ENCODE measurements at places on chromosomes 1 and 21.

- peaks cover 11% of the 10 kb centered on the region for H3K4me1 ChIP-seq
- H3K36me3 ChIP-seq, result no peaks in the 10 kb centered on the region
- H3K27ac ChIP-seq, result no peak within 1 kb of the TSS
- H3K4me3 ChIP-seq, result peak within 1 kb of the TSS; percentile 23
- DNase-seq, result no peak
Measured at GRCh38 chr1:235649368-235650163, at the start of gene GNG4. TSS of gene GNG4 (minus strand) at chr1:235649784. CDS start at chr1:235583838, 65,946 bp downstream.

DNA sequence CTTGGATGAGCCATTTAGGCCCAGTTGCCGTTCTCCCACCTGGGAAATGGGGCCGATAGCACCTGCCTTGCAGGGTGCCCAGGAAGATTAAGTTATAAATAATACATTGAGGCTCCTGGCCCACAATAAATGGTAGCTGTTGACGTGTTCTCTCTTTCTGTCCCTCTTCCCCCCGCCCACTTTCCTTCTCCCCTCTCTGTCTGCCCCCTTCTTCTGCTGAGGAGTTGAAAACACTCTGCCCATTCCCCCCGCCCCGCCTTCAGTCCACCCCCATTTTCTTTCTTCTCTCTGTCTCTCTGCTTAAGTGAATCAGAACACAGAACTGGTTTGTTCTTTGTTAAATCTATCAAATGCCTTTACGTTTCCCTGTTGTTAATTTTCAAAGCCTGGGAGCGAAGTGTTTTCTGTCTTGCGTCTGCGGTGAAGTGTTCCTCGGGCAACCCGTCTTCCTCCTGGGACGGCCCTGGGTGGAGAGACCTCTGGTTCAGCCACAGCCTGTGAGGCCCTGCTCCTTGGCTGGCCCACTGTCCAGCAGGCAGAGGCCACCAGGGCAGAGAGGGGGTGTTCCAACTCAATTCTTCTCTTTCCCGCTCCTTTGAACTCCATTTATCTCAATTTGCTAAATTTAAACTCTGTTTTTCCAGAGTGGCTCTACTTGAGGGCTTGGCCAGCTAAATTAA, 29.3 kb upstream of the SELENON start:
- no peak overlapping the region for H3K4me3 ChIP-seq
- no peaks in the 10 kb centered on the region for H3K27me3 ChIP-seq
- no peak for DNase-seq
- H3K4me1 ChIP-seq, result no peaks in the 10 kb centered on the region
- no peaks in the 10 kb centered on the region for H3K36me3 ChIP-seq
- no peak overlapping the region for H3K27ac ChIP-seq

DNA sequence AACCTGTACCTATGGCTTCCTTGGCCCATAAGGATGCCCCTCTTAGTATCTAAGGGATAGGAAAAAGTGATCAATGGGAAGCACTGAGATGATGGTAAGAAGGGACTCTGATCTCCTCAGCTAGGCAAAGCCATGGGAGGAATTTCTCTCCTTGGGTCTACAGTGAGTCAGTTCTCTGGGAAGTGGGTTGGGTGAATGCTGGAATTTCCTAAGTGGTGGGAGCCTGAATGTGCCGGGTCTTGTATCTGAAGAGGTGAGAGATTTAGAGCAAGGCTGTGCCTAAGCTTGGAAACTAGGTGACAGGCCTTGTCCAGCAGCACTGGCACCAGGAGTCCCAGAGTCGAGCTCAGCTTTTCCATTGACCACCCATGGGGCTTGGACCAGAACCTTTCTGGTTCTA, 96.3 kb upstream of the SLC2A1 start:
- peaks cover 3% of the 10 kb centered on the region for H3K27me3 ChIP-seq
- H3K36me3 ChIP-seq, result no peaks in the 10 kb centered on the region
- H3K4me3 ChIP-seq, result no peak overlapping the region
- no peak overlapping the region for H3K27ac ChIP-seq

GRCh38 chr1:106659490-106660244, 396.8 kb upstream of the PRMT6 start:
- DNase-seq, result no peak
- H3K4me3 ChIP-seq, result no peak overlapping the region
- no peaks in the 10 kb centered on the region for H3K4me1 ChIP-seq
- H3K27ac ChIP-seq, result no peak overlapping the region
- H3K36me3 ChIP-seq, result no peaks in the 10 kb centered on the region

DNA sequence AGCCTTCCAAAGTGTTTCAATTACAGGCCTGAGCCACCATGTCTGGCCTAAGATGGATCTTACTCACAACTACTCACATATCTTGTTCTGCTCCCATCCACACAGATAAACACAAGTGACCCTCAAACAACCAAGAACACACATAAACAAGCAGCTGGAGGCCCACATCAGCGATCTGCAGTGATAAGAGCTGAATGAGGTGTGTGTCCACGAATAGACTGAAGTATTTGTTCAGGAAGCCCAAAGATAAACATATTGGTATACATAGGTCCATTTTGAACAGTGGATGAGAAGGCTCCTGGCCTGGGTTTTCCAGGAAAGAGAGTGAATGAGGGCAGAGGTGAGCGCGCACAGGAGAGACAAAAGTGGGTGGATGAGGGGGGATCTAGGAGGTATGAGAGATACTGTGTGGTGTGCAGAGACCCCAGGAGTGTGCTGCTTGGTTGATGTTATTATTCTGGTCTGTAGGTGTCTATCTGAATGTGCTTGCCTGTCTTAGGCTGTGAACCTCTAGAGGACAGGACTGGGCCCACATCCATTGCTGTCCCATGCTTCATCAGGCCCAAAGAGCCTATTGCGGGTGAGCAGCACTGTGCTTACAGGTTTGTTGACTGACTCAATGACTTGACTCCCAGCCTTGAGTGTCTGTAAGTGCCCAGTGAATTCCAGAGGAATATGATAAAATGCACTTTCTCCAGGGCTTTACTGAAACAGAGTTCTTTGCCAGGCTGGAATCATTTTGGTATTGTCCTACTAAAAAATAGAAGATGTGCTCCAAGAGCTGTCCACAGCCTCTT, 79.9 kb upstream of the ATP1A1 start:
- H3K27me3 ChIP-seq, result peaks cover 8% of the 10 kb centered on the region
- no peak overlapping the region for H3K4me3 ChIP-seq
- no peaks in the 10 kb centered on the region for H3K4me1 ChIP-seq
- H3K36me3 ChIP-seq, result no peaks in the 10 kb centered on the region
- DNase-seq, result no peak

DNA sequence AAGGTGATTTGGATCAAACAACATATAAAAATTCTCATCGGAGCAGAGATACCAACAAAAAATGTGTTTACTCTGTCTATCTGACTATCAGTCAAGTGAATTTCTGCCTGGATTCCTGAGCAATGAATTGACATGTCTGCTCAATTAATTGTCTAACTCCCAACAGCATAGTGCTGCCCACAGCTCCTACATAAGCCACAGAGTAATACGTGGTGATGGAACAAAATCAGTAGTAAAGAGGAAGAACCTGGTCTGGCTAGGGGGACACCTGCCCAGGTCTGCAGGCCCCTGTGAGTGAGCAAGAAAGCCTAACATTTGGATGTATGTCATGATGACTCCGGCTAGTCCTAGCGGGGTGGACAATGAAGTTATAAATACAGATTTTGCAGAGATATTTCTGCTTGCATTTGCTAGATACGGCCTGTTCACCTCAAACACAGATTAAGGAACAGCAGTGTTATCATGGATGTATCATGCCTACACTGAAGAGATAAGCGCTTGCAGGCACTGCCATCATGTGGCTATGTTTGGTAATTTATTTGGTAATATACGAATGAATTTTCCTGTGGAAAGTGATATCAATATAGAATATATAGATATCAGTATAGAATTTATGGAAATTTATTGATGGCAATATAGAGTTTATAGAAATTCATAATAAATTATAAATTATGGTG, 69.6 kb upstream of the LRRC8B start:
- H3K27me3 ChIP-seq, result no peaks in the 10 kb centered on the region
- H3K27ac ChIP-seq, result no peak overlapping the region
- H3K4me1 ChIP-seq, result no peaks in the 10 kb centered on the region
- H3K36me3 ChIP-seq, result no peaks in the 10 kb centered on the region
- no peak overlapping the region for H3K4me3 ChIP-seq

- DNase-seq, result peak; percentile 78
- no peaks in the 10 kb centered on the region for H3K27me3 ChIP-seq
- peak overlapping the region; percentile 90 for H3K27ac ChIP-seq
- H3K4me1 ChIP-seq, result peaks cover 71% of the 10 kb centered on the region
- H3K4me3 ChIP-seq, result no peak overlapping the region
Measured at GRCh38 chr1:37477198-37477931, 3.0 kb downstream of the ZC3H12A start.

DNA sequence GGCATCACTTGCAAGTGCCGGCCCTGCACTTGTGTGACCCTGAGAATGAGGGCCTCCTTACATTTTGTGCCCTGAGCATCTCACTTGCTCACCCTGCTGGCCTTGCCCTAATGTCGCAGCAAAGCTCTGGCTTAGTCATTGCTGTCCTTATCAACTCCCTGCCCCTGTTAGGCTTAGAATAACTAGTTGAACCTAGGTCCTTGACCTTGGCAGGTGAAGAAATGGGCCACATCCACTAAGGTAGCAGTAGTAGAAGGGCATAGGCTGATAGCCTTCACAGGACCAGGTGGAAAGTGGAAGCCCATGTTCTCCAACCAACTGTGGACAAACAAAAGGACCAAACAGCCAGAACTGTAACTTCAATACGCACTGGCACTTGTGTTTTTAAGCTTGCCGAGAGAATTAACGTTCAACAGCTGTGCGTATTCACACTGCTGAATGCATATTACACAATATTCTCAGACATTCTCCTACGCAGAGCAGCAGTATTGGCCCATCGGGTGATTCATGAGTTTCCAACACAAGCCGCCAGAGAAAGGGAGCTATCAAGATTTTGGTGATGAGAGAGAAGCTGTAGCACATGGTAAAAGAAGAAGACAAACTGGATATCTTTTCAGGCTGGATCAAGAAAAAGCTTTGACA, 27.7 kb upstream of the PTGFRN start:
- H3K4me1 ChIP-seq, result peaks cover 26% of the 10 kb centered on the region
- no peaks in the 10 kb centered on the region for H3K36me3 ChIP-seq
- no peaks in the 10 kb centered on the region for H3K27me3 ChIP-seq

DNA sequence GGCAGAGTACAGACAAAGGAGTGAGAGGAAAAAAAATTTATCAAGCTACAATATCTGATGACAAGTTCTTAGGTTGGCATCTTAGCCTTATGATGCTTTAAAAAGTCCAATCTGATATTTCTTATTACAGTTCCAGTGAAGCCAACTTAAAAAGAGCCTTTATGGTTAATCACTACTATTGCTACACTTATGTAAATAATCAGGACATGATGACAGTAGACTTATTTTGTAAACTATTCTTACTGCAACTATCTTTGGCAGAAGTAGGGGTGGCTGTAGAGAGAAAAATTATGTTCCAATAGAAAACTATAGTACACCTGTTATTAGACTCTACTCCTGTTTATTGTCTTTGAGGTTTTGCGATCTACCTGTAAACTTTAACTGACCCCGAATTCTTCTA, 25.8 kb upstream of the NUF2 start:
- H3K4me1 ChIP-seq, result no peaks in the 10 kb centered on the region
- H3K4me3 ChIP-seq, result no peak overlapping the region
- no peak for DNase-seq
- H3K27ac ChIP-seq, result no peak overlapping the region
- H3K36me3 ChIP-seq, result no peaks in the 10 kb centered on the region
- H3K27me3 ChIP-seq, result no peaks in the 10 kb centered on the region

GRCh38 chr1:58190267-58190988, 356.1 kb downstream of the OMA1 start:
- H3K36me3 ChIP-seq, result no peaks in the 10 kb centered on the region
- H3K4me1 ChIP-seq, result no peaks in the 10 kb centered on the region
- no peaks in the 10 kb centered on the region for H3K27me3 ChIP-seq

DNA sequence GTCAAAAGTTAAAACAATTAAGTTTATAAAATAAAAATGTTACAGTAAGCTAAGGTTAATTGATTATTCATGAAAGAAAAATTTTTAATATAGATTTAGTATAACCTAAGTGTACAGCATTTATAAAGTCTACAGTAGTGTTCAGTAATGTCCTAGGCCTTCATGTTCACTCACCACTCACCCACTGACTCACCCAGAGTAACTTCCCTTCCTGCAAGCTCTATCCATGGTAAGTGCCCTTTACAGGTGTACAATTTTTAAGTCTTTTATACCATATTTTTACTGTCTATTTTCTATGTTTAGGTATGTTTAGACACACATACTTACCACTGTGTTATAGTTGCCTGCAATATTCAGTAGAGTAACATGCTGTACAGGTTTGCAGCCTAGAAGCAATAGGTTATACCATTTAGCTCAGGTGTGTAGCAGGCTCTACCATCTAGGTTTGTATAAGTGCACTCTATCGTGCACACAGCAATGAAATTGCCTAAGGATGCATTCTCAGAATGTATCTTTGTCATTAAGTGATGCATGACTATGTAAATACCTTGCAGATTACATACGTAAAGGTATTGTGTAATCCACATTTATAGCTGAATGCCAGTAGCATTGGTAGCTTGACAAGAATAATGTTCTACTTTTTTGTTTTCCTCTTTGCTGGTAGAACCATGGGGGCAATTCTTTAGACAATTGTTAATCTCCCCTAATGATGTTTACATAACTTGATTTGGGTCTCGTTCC, 35.7 kb upstream of the GPR88 start:
- no peaks in the 10 kb centered on the region for H3K4me1 ChIP-seq
- H3K36me3 ChIP-seq, result peaks cover 5% of the 10 kb centered on the region
- H3K4me3 ChIP-seq, result no peak overlapping the region
- no peak for DNase-seq
- no peak overlapping the region for H3K27ac ChIP-seq
- no peaks in the 10 kb centered on the region for H3K27me3 ChIP-seq

- peak; percentile 96 for DNase-seq
- H3K4me3 ChIP-seq, result no peak overlapping the region
- H3K4me1 ChIP-seq, result peaks cover 84% of the 10 kb centered on the region
- no peaks in the 10 kb centered on the region for H3K36me3 ChIP-seq
Measured at GRCh38 chr1:172906778-172907592, 143.8 kb downstream of the TNFSF18 start.

GRCh38 chr1:64540265-64540791, 70.4 kb downstream of the CACHD1 start:
- DNase-seq, result peak; percentile 81
- no peaks in the 10 kb centered on the region for H3K36me3 ChIP-seq
- H3K4me1 ChIP-seq, result peaks cover 22% of the 10 kb centered on the region
- peak overlapping the region; percentile 60 for H3K27ac ChIP-seq
- no peak overlapping the region for H3K4me3 ChIP-seq
- no peaks in the 10 kb centered on the region for H3K27me3 ChIP-seq

GRCh38 chr1:78432016-78432415, 58.8 kb upstream of the PTGFR start:
- no peaks in the 10 kb centered on the region for H3K4me1 ChIP-seq
- no peak overlapping the region for H3K4me3 ChIP-seq
- peaks cover 2% of the 10 kb centered on the region for H3K27me3 ChIP-seq
- no peak for DNase-seq
- no peak overlapping the region for H3K27ac ChIP-seq
- no peaks in the 10 kb centered on the region for H3K36me3 ChIP-seq

- no peaks in the 10 kb centered on the region for H3K4me1 ChIP-seq
- no peak for DNase-seq
- peaks cover 6% of the 10 kb centered on the region for H3K27me3 ChIP-seq
- no peak overlapping the region for H3K27ac ChIP-seq
Measured at GRCh38 chr1:175129644-175129996, 62.0 kb downstream of the TNN start.

Measured in endothelial cell of umbilical vein (primary cell).